ENCODE measurements at places on chromosomes 1 and 21.

DNA sequence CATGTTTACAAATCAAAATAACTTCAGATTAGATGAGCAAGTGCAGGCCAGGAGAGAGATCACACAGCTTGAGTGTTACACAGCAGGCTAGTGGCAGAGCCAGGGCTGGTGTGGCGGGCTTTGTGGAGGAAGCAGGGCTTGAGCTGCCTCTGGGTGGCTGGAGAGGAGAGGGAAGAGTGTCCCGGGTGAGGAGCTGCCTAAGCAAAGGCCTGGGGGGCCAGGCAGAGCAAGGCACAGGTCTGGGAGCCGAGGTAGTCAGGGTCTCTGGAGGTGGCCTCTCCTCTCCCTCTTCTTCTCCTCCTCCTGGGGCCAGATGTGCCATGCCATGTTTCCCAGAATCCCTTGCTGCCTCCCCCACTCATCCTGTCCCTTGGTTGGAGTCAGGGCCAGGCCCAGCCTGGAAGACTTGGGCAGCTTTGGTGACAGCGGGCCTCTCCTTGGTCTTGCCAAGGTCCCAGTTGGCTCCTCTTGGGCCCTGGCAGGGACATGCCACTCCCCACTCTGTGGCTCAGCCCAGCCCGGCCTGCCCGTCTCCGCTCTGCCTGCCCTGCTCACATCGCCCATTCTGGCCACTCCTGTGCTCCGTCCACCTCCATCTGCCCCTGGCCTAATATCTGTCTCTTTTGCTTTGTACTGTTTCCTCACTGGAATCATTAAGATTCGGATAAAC is 70.3 kb downstream of the PTPRU start:
- DNase-seq = no peak

DNA sequence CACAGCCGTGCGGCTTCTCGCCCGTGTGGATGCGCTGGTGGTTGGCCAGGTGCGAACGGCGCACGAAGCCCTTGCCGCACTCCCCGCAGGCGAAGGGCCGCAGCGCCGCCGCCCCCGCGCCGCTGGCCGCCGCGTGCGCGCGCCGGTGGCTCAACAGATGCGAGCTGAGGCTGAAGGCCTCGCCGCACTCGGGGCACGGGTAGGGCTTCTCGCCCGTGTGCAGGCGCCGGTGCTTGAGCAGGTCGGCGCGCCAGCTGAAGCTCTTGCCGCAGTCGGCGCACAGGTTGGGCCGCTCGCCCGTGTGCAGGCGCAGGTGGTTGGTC is 24.9 kb downstream of the ZNF697 start:
- no peak for DNase-seq

DNA sequence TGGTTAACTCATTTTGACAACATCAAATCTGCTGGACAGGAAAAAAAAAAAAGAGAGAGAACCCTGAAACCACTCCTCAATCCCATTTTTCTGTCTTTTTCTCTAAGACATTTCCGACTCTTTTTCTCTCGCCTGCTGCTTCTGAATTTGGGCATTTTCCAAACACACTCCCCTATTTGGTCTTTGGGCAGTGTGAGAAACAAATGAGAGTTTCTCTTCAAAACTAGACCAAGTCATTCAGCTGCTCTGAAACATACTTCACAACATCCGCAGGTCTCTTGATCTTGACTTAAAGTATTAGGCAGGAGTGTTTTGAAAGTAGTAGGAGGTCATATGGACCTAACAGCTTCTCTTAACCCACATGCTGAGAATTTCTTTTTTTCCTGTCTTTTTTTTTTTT is 364.8 kb upstream of the ESRRG start:
- DNase-seq = no peak

- DNase-seq = no peak
Measured at GRCh38 chr1:201184307-201185122, 6.1 kb upstream of the IGFN1 start.

- DNase-seq = no peak
Measured at GRCh38 chr1:24901791-24902470, 28.1 kb downstream of the RUNX3 start.
